Endothelial cell of umbilical vein (primary cell): ENCODE measurements at places on chromosomes 7 and 10. TPM values are rescaled to one million over a fixed set of nuclear protein-coding genes. Genes with fewer than 3 reads are reported as not detected.

TYW1B gene
- 2.7 and 5.0 TPM in 2 replicates for total RNA-seq

FZD8 gene
- total RNA-seq: 9.1 and 11.1 TPM in 2 replicates

IFIT1B gene
- not detected in 2 replicates for total RNA-seq

ATP6V0E2 gene
- 21.5 and 27.8 TPM in 2 replicates for total RNA-seq

PDZD7 gene
- total RNA-seq: 0.55 and 1.6 TPM in 2 replicates

FGFR2 gene
- total RNA-seq: not detected in 2 replicates

POLR1F gene
- total RNA-seq: 21.0 and 27.0 TPM in 2 replicates

CLRN3 gene
- total RNA-seq: not detected in 2 replicates

SPDYE1 gene
- total RNA-seq: 0.12 TPM in 1 of 2 replicates, not detected in the other

MSMB gene
- not detected in 2 replicates for total RNA-seq

FXYD4 gene
- not detected in 2 replicates for total RNA-seq

NYAP1 gene
- total RNA-seq: 2.0 and 2.8 TPM in 2 replicates

TMEM184A gene
- not detected in 2 replicates for total RNA-seq

ZMIZ2 gene
- total RNA-seq: 87.5 and 88.6 TPM in 2 replicates

NKX6-2 gene
- not detected in 2 replicates for total RNA-seq

PALD1 gene
- 62.1 and 73.3 TPM in 2 replicates for total RNA-seq

PVRIG gene
- 0.80 TPM in 1 of 2 replicates, not detected in the other for total RNA-seq

ZNF248 gene
- total RNA-seq: 6.4 and 6.5 TPM in 2 replicates

LLCFC1 gene
- total RNA-seq: not detected in 2 replicates

DNAJC2 gene
- total RNA-seq: 33.3 and 36.3 TPM in 2 replicates

SEC31B gene
- total RNA-seq: 11.1 and 12.5 TPM in 2 replicates

INA gene
- 0.39 and 0.40 TPM in 2 replicates for total RNA-seq

SAP25 gene
- 2.4 and 3.2 TPM in 2 replicates for total RNA-seq

ZCCHC24 gene
- total RNA-seq: 5.7 and 8.4 TPM in 2 replicates

UBE2D4 gene
- total RNA-seq: 11.3 and 11.7 TPM in 2 replicates

GCK gene
- total RNA-seq: 0.32 and 0.51 TPM in 2 replicates

ELAPOR2 gene
- total RNA-seq: 43.8 and 63.5 TPM in 2 replicates

APBB1IP gene
- total RNA-seq: not detected in 2 replicates

CFAP58 gene
- 0.29 and 0.35 TPM in 2 replicates for total RNA-seq

UCN3 gene
- not detected in 2 replicates for total RNA-seq

MRLN gene
- not detected in 2 replicates for total RNA-seq

EGR2 gene
- total RNA-seq: 0.46 and 0.67 TPM in 2 replicates

MALRD1 gene
- total RNA-seq: not detected in 2 replicates

WASHC2C gene
- total RNA-seq: 43.3 and 48.6 TPM in 2 replicates

CDHR1 gene
- total RNA-seq: 0.14 and 0.53 TPM in 2 replicates

DTX2 gene
- total RNA-seq: 16.7 and 17.1 TPM in 2 replicates

SPDYE16 gene
- 0.22 TPM in 1 of 2 replicates, not detected in the other for total RNA-seq

HOXA13 gene
- 0.09 and 0.22 TPM in 2 replicates for total RNA-seq

GRID2IP gene
- not detected in 2 replicates for total RNA-seq

CCDC172 gene
- total RNA-seq: not detected in 2 replicates

GBX1 gene
- total RNA-seq: not detected in 2 replicates

UPK3B gene
- total RNA-seq: 0.77 and 0.97 TPM in 2 replicates

NAT16 gene
- not detected in 2 replicates for total RNA-seq

FRMPD2 gene
- 0.42 and 0.97 TPM in 2 replicates for total RNA-seq

COL17A1 gene
- 1.2 and 1.3 TPM in 2 replicates for total RNA-seq

TMEM213 gene
- not detected in 2 replicates for total RNA-seq

STK31 gene
- total RNA-seq: 0.44 TPM in 1 of 2 replicates, not detected in the other

HTR5A gene
- not detected in 2 replicates for total RNA-seq

KAT6B gene
- total RNA-seq: 15.0 and 17.0 TPM in 2 replicates

TEX47 gene
- not detected in 2 replicates for total RNA-seq

DRGX gene
- total RNA-seq: not detected in 2 replicates

MAGI2 gene
- 5.8 and 6.0 TPM in 2 replicates for total RNA-seq

ELN gene
- total RNA-seq: 0.18 and 1.7 TPM in 2 replicates

THNSL1 gene
- 1.9 and 2.1 TPM in 2 replicates for total RNA-seq

ADCK2 gene
- 12.5 and 13.3 TPM in 2 replicates for total RNA-seq
